ENCODE measurements at places on chromosomes 3 and 15. TPM values are rescaled to one million over a fixed set of nuclear protein-coding genes. Genes with fewer than 3 reads are reported as not detected.
A peak's percentile ranks its signal among the peaks of the same experiment; 100 is the strongest.

GRCh38 chr15:101642361-101642760, 9.8 kb downstream of the TM2D3 start:
- no peak overlapping the region for H3K4me3 ChIP-seq
- H3K27ac ChIP-seq = no peak overlapping the region
- peaks cover 2% of the 10 kb centered on the region for H3K4me1 ChIP-seq
- H3K36me3 ChIP-seq = peaks cover 30% of the 10 kb centered on the region
- no peak for DNase-seq

- H3K4me3 ChIP-seq = no peak overlapping the region
- peaks cover 20% of the 10 kb centered on the region for H3K27me3 ChIP-seq
- H3K27ac ChIP-seq = no peak overlapping the region
Observed at GRCh38 chr15:33292717-33293307, 18.0 kb upstream of the RYR3 start.

DNA sequence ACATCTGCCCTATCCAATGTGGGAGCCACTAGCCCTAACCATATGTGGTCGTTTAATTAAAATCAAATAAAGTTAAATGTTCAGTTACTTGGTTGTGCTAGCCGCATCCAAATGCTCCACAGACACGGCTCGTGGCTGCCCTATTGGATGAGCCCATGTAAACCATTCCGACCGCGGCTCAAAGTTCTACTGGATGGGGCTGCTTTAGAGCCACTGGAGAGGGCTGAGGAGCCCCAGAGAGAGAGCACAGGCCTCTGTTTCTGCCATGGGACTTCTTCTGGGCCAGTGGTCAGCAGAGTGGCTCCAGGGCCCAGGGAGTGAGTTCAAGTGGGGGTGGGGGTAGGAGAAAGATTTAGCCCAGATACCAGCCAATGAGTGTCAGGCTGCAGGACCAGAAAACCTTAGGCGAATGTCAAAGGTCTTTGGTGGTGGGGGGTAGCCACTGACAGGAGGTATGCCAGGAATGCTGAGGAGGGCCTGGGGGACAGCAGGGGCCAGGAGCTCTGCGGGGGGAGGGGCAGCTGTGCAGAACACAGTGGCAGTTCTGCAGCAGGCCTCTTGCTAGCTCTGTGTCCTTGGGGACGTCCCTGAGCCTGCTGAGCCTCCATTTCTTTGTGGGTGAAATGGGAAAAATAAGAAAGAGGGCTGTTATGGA, 30.1 kb downstream of the SPSB4 start:
- H3K4me3 ChIP-seq = no peak overlapping the region
- H3K27me3 ChIP-seq = peaks cover 7% of the 10 kb centered on the region
- DNase-seq = no peak
- H3K27ac ChIP-seq = no peak overlapping the region
- H3K4me1 ChIP-seq = peaks cover 5% of the 10 kb centered on the region
- H3K36me3 ChIP-seq = no peaks in the 10 kb centered on the region

GRCh38 chr3:50658831-50659230, 15.9 kb upstream of the DOCK3 start:
- H3K27me3 ChIP-seq = peaks cover 3% of the 10 kb centered on the region
- no peaks in the 10 kb centered on the region for H3K4me1 ChIP-seq
- no peak overlapping the region for H3K27ac ChIP-seq
- no peak overlapping the region for H3K4me3 ChIP-seq

DNA sequence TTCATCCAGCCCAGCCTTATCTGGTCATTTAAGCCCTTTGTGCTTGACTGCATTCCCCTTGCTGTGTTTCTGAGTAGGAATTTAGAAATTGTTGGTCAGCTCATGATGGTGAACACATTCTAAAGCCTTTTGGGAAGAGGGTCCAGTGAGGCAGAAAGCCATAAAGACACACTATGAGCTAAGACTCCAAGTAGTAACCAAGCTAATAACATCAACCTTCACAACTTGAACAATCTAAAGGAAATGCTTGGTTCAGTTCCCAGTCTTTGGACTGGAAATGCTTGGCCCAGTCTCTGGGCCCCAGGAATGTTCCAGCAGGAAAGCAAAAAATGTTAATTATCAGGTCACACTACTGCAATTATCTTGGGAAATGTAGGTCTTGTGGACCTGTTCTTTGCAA, 7.7 kb downstream of the PLSCR1 start:
- H3K4me1 ChIP-seq = peaks cover 7% of the 10 kb centered on the region
- H3K4me3 ChIP-seq = no peak overlapping the region
- peak overlapping the region; percentile 26 for H3K27ac ChIP-seq
- peaks cover 8% of the 10 kb centered on the region for H3K36me3 ChIP-seq
- no peak for DNase-seq

- DNase-seq = no peak
- peaks cover 8% of the 10 kb centered on the region for H3K4me1 ChIP-seq
- H3K4me3 ChIP-seq = no peak overlapping the region
Observed at GRCh38 chr3:16336825-16337224, 71.8 kb downstream of the OXNAD1 start.

- peak within 1 kb of the TSS; percentile 91 for H3K27ac ChIP-seq
- peak within 1 kb of the TSS; percentile 90 for H3K4me3 ChIP-seq
- peaks cover 10% of the 10 kb centered on the region for H3K27me3 ChIP-seq
- no peaks in the 10 kb centered on the region for H3K36me3 ChIP-seq
- H3K4me1 ChIP-seq = peaks cover 2% of the 10 kb centered on the region
- DNase-seq = peak; percentile 70
Observed at GRCh38 chr15:73051807-73052652, at the start of gene NEO1. TSS of gene NEO1 (plus strand) at chr15:73052463. CDS start at chr15:73052676, 213 bp downstream.

- no peak overlapping the region for H3K4me3 ChIP-seq
- peaks cover 52% of the 10 kb centered on the region for H3K36me3 ChIP-seq
Observed at GRCh38 chr3:50581459-50581842, 12.1 kb downstream of the HEMK1 start.

- no peaks in the 10 kb centered on the region for H3K27me3 ChIP-seq
- H3K4me3 ChIP-seq = no peak overlapping the region
- H3K4me1 ChIP-seq = peaks cover 4% of the 10 kb centered on the region
- no peak for DNase-seq
- H3K27ac ChIP-seq = no peak overlapping the region
Observed at GRCh38 chr3:8746780-8747345, 13.3 kb downstream of the CAV3 start.

- H3K27me3 ChIP-seq = no peaks in the 10 kb centered on the region
- no peak overlapping the region for H3K4me3 ChIP-seq
- H3K4me1 ChIP-seq = peaks cover 6% of the 10 kb centered on the region
Observed at GRCh38 chr15:84961707-84962106, 19.9 kb upstream of the PDE8A start.

DNA sequence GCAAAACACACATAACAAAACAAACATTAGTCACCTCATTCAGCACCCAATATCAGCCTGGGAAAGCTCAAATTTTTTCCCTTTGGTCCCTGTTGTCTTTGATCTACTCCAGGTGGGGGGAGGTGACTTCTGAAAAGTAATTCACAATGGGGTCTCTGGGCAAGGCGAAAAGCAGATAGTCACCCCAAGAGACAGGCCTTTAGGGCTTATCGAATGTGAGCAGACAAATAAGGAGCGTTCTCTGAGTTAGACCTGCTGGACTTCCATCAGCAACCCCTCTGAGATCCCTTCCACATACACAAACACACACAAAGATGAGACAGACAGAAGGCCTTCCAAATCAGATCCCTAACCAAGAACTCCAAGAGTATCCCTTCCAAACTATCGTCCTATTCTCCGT, 171.0 kb upstream of the SMAD3 start:
- H3K36me3 ChIP-seq = no peaks in the 10 kb centered on the region
- DNase-seq = no peak
- H3K4me1 ChIP-seq = no peaks in the 10 kb centered on the region
- H3K27me3 ChIP-seq = no peaks in the 10 kb centered on the region

- no peaks in the 10 kb centered on the region for H3K36me3 ChIP-seq
- H3K4me1 ChIP-seq = no peaks in the 10 kb centered on the region
- DNase-seq = no peak
- H3K27ac ChIP-seq = no peak overlapping the region
- H3K27me3 ChIP-seq = peaks cover 27% of the 10 kb centered on the region
Observed at GRCh38 chr3:72538070-72538745, 310.0 kb downstream of the SHQ1 start.

GRCh38 chr15:33182926-33183325, 11.6 kb downstream of the FMN1 start:
- H3K36me3 ChIP-seq = no peaks in the 10 kb centered on the region
- DNase-seq = no peak
- no peak overlapping the region for H3K4me3 ChIP-seq
- H3K27ac ChIP-seq = no peak overlapping the region

GRCh38 chr3:50676031-50676705, 1.4 kb downstream of the DOCK3 start:
- H3K4me3 ChIP-seq = no peak overlapping the region
- H3K27me3 ChIP-seq = peaks cover 54% of the 10 kb centered on the region

GRCh38 chr3:69016102-69016501, 2.6 kb upstream of the EOGT start:
- DNase-seq = no peak
- H3K27ac ChIP-seq = no peak overlapping the region
- peaks cover 7% of the 10 kb centered on the region for H3K36me3 ChIP-seq
- no peaks in the 10 kb centered on the region for H3K27me3 ChIP-seq
- no peak overlapping the region for H3K4me3 ChIP-seq
- peaks cover 6% of the 10 kb centered on the region for H3K4me1 ChIP-seq

GRCh38 chr3:181626036-181626435, 85.7 kb upstream of the SOX2 start:
- DNase-seq = no peak
- no peak overlapping the region for H3K4me3 ChIP-seq
- H3K27ac ChIP-seq = no peak overlapping the region
- H3K36me3 ChIP-seq = no peaks in the 10 kb centered on the region
- no peaks in the 10 kb centered on the region for H3K27me3 ChIP-seq
- no peaks in the 10 kb centered on the region for H3K4me1 ChIP-seq

DNA sequence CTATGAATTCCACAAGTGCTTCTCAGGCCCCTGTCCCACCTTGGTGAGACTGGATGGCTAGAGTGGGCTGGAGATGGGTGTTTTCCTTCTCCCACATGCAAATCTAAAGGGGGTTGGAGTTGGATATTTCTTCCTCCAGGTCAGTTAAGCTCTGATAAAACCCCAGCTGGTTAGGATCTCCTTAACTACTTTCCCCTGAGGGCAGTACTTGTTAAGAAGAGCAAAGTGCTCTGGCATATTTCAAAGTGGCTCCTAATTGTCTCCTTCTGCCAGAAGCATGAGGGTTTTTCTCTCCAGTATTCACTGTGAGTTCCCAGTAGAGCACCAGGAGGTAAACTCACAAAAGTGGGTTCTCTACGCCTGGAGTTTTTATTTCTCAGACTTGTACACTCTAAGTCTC, 31.4 kb downstream of the COL6A6 start:
- H3K36me3 ChIP-seq = no peaks in the 10 kb centered on the region
- H3K4me1 ChIP-seq = no peaks in the 10 kb centered on the region
- H3K27ac ChIP-seq = no peak overlapping the region
- H3K27me3 ChIP-seq = no peaks in the 10 kb centered on the region
- no peak for DNase-seq
- H3K4me3 ChIP-seq = no peak overlapping the region

DNA sequence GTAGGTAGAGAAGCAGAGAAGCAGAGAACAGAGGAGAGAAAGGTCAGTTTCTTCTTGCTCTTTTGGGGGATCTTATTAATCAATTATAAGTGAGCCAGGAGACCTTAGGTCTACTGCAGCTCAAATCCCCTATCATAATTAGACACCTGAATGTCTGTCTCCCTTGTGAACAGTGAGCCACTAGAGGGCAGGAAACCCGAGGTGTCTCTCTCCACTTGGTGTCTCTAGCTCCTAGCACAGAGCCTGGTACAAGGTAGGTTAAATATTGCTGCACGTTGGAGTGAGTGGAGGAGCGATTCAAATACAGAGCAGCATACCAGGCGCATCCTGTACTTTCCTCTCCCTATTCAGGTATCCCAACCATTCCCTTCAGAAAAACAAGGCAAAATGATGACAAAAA, 2.0 kb upstream of the ST8SIA2 start:
- H3K4me1 ChIP-seq = no peaks in the 10 kb centered on the region
- H3K36me3 ChIP-seq = no peaks in the 10 kb centered on the region
- no peak overlapping the region for H3K27ac ChIP-seq
- DNase-seq = peak; percentile 1
- peaks cover 25% of the 10 kb centered on the region for H3K27me3 ChIP-seq

GRCh38 chr15:64690008-64690407, 85.4 kb downstream of the RBPMS2 start:
- H3K36me3 ChIP-seq = peaks cover 58% of the 10 kb centered on the region
- H3K4me1 ChIP-seq = peaks cover 9% of the 10 kb centered on the region
- no peaks in the 10 kb centered on the region for H3K27me3 ChIP-seq
- no peak for DNase-seq
- H3K27ac ChIP-seq = no peak overlapping the region

DNA sequence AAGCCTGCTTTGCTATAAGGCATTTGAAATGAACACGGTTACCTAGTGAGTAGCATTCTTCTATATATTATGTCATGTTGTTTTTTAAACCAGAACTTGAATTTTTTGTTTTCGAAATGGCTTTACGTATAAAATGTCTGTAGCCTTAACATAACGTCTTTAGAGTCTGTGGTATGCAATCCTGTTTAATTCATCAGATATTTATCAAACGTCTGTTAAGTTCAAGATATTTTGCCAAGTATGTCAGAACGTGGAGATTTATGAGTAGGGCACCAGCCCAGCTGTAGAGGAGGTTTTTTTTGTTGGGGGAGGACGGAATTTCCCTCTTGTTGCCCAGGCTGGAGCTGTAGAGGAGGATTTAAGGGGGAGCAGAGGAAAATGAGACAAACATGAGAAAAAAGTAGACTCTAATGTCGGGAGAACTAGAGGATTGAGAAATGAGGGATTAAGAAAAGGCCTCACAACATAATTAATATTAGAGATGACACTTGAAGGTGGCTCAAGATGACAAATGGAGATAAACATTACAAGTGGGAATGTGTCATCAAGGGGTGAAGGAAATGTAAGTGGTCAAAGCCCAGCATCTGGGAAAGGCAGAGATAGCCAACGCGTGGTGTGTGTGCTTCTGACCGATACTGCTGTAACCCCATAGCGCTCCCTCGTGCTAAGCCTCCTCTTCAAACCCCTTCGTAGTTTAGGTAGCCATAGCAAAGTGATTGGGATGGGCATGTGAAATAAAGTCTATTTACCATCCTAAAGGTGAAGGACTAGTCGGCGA, 154.0 kb upstream of the GOLGA6L4 start:
- DNase-seq = no peak
- no peaks in the 10 kb centered on the region for H3K36me3 ChIP-seq
- no peak overlapping the region for H3K27ac ChIP-seq
- no peaks in the 10 kb centered on the region for H3K4me1 ChIP-seq
- H3K4me3 ChIP-seq = no peak overlapping the region
- H3K27me3 ChIP-seq = peaks cover 9% of the 10 kb centered on the region

DNA sequence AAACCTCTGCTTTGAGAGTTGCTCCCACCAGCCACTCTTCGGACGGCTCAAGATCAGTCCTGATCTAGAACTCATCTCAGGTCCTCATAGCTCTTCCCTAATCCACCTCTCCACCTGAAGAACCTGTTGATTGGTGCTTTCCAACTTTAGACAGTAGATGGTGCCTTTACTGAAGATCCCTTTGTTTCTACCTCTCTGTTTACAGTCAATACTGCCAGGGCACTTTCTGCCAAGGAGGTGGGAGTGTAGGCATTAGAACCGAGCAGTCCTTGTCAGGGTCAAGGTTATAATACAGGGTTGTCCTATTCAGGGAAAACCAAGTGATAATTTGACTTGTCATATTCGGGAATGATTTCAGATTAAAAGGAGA, 1.2 kb downstream of the CGNL1 start:
- peaks cover 3% of the 10 kb centered on the region for H3K4me1 ChIP-seq
- H3K36me3 ChIP-seq = no peaks in the 10 kb centered on the region
- H3K4me3 ChIP-seq = no peak overlapping the region
- DNase-seq = no peak

Gene SEMA6D
- 18.3 TPM for total RNA-seq

Gene CCDC54
- total RNA-seq = not detected

Gene TMEM40
- not detected for total RNA-seq

Gene MUSTN1
- total RNA-seq = not detected

Gene DPH3
- 32.1 TPM for total RNA-seq

Gene ADAM10
- total RNA-seq = 217 TPM

Gene TLNRD1
- 2.2 TPM for total RNA-seq

Measured in IMR-90 (cell line).